Left renal pelvis (tissue), 4 donors: ENCODE measurements at places on chromosomes 1 and 21. TPM values are rescaled to one million over a fixed set of nuclear protein-coding genes. Genes with fewer than 3 reads are reported as not detected.

- DNase-seq, result no peak
These were observed 250.6 kb downstream of the KAZN start for GRCh38 chr1:14849038-14849437.

- no peak for DNase-seq
These were observed 660.6 kb upstream of the B3GALT2 start for GRCh38 chr1:193846876-193847604.

- no peak for DNase-seq
These were observed 4.0 kb upstream of the EXTL1 start for GRCh38 chr1:26017606-26018005.

Gene IL19
- 0.56 TPM for polyA plus RNA-seq

DNA sequence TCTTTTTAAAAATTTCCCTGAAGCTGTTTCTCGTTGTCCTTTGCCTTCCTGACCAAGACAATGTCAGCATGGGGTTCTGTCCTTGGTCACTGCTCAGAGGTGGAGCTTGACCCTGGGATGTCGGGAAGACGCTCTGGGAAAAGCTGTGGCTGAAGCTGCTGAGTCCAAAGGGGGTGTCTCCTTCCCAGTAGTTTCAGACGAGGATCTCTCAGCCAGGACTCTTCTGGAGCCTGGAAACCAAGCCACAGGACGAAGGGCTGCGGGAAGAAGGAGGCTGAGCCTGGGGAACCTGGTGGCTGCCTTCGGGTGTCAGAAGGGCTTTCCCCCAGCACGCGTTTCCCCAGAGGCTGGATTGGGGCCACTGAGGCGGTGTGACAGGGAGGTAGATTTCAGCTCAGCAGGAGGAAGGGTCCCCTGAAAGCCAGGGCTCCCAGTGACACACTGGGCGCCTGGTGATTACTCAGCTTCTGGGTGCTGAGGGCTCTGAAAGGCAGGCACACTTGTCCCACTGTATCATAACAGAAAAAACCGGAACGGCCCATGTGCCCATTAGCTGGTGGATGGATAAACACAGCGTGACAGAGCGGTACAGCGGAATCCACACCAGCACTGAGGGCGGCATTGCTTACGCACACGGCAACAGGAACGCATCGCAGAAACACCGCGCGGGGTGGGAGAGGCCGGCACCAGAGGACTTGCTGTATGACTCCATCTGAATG is 5.0 kb upstream of the KRTAP12-1 start:
- no peak for DNase-seq

DNA sequence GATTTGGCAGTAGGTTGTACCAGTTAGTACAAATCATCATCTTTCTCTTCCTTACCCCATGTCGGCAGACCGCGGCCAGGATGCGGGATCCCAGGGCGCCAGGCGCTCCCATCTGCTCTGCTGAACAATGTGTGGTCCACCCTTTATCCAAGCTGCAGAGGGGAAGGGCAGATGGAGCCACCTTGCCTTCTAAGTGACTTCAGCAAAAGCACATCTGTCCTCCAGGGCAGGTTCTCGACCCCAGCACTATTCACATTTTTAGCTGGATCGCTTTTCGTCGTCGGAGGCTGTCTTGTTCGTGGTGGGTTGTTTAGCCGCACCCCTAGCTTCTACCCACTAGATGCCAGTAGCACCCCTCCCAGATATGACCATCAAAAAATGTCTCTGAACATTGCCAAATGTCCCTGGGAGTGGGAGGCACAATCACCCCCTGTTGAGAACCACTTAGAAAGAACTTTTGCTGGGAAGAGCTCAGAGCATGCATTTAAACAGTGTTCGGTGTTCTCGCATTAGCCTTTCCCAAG is 58.1 kb upstream of the SIM2 start:
- no peak for DNase-seq

Gene B3GALT5
- polyA plus RNA-seq, result 1.3 TPM

DNA sequence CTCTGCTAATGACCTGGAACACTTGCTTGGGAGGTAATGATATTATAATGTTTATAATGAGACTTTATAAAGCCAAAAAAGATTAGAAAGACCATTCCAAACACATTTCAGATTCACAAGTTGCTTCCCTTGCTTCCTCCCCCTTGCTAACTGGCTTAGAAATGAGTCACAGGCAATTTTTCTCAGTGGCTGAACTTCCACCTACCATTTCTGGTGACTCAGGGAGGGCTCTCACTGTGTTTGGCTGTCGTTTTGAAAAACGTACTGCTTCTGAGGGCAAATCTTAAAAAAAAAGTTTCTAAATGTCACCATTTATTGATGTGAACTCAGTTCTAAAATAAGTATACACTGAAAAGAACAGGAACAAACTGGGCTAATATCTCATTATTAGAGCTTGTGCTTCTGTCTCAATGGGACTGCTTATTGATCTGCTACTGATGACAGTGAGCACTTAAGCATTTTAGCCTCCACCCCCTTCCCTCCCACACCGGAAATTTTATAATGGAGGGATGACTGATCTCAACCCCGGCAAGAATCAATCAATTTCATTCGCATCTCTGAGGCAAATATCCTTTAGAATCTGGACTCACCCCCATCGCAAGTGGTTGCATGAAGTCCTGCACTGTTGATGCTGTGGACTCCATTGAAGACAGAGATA is 278.3 kb downstream of the KCTD3 start:
- no peak for DNase-seq

GRCh38 chr1:168512864-168513595 is 30.8 kb downstream of the XCL2 start:
- no peak for DNase-seq
